ENCODE measurements at places on chromosomes 12 and 14.

DNA sequence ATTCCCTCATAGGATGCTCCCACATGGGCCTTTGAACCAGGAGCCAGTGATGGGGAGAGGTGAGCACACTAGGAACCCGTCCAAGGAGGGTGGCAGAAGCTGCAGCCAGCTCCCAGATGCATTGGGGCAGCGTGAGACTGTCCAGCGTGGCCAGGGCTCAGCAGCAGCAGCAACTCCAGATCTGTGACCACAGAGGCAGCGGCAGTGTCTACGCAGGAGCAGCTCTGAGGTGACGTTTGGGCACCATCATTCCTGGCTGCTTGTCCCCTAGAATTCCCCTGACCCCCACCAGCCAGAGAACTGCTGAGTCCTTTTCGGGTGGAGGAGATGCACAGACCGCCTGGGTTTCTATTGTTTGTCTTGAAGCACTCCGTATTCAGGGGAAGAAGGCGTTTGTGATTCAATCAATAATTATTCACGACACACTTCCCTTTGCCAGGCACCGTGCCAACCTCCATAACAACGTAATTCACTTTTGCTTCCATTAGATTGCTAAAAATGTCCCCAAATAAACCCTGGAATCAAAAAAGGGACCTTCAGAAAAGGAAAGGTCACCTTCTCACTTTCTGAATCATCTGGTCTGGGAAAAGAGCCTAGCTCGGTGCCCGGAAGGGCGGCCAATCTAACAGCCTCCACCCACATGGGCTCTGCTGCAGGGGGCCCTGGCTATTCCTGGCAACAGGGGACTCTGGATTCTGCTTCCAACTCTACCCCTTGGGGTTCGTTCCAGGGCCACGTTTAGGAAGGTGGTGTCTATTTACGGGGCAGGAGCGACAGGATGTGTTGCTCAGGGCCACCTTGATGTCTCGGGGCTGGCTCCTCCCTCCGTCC is 11.4 kb upstream of the BDKRB2 start:
- DNase-seq = no peak

DNA sequence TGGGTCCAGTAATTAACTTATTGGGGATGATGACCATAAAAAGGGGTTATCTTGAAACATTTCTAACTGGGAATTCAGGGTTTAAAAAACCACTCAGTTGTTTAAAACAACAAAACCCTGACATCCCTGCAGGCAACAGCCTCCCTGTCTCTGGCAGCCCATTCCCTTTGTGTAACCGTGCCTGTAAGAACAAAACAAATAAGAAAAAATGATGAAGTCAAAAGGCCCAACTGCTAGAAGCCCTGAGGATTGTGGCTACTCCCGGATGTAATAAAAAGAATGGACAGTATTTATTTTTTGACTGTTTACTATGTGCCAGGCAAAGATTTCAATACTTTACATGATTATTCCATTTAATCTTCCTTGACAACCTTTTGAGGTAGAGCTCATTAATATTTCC is 75.3 kb downstream of the TMCC3 start:
- no peak for DNase-seq

DNA sequence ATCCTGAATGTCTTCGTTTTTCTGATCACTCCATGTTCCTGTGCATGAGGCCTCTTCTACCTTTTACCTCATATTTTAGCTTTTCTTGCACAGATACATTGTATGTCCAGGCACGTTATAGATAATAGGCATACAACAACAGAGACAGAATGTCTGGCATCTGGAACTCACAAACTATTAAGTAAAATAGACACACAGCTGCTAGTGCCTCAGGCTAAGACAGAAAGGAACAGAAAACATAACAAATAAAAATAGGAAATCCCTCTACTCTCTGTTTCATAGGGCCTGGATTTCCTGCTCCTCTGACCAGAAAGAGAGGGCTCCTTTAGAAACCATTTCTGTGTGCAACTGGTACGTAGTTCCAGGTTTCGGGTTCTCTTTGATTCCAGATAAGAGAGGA is 48.6 kb downstream of the ATXN7L3B start:
- no peak for DNase-seq

- DNase-seq = no peak
Observed at GRCh38 chr12:68418137-68418460, 85.9 kb upstream of the MDM1 start.

GRCh38 chr12:65634626-65635331 is 189.5 kb upstream of the HMGA2 start:
- DNase-seq = no peak

GRCh38 chr14:29759521-29760340 is 167.9 kb downstream of the PRKD1 start:
- DNase-seq = no peak

DNA sequence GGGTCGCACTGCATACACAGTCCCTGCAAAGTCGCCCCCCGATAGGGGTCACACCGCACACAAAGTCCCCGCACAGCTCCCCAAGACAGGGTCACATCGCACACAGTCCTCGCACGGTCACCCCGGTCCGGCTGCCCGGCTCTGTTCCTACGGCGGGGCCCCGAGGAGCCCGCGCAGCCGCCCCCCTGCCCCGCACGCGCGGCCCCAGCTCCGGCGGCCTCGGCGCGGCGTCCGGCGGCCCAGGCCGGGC is 300 bp downstream of the SSH1 start:
- DNase-seq = no peak

DNA sequence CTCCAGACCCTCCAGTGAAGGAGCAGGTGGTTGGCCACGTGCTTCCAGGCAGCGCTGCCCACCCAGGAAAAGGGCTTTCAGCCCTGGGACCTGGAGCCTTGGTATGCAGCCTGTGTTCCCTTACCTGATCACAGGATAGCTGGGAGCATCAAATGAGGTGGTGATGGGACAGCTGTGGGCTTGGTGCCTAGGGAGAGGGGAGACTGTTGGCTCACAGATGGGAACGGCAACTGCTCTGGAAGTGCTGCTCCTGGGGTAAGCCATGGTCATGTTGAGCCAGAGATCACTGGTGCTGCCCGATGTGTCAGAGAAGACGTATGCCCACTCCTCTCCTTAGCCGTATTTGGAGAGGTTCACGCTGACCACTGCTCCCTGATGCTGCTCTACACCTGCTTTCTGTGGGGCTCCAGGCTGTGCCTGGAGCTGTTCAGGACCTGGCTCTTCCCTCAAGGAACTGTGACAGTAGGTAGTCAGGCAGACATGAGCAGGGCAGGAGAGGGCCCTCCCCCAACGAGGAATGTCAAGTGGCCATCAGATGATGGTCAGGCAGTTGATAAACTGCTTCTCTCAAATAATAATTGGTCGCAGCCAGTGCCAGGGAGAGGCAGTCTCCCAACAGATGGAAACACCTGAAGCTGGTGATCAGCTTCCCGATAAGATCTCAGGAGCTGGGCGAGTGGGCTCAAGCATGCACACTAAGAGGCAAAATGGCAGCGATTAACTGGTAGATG is 2.8 kb upstream of the CYP46A1 start:
- DNase-seq = peak; percentile 89

DNA sequence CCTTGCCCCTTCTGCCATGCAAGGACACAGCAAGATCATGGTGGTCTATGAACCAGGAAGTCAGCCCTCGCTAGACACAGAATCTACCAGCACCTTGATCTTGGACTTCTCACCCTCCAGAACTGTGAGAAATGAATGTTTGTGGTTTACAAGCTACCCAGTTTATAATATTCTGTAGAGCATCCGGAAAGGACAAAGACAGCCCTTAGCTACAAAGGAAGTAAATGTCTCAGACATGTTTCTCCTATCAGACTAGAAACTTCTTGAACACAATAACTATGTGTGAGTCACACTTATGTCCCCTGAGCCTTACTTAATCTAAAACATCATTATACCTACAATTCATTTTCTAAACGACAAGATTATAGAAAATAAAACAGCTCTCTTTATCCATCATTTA is 176.7 kb downstream of the KLHL28 start:
- no peak for DNase-seq

DNA sequence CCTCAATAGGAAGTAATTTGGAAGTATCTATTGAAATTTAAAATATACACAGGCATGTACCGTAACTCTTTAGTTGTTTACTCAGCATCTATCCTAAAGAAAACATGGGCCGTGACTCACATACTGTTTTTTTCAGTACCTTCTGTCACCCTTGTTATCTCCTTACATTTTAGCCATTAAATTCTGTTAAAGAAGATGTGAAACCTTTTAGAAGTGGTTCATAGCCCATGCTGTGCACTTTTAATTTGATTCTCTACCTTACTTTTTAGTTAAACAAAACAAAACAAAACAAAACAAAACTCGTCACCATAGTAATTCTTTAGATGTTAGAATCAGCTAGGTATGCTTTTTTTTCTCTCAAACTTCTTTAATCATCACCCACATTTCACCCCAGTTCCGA is 494.4 kb upstream of the RGS6 start:
- no peak for DNase-seq

DNA sequence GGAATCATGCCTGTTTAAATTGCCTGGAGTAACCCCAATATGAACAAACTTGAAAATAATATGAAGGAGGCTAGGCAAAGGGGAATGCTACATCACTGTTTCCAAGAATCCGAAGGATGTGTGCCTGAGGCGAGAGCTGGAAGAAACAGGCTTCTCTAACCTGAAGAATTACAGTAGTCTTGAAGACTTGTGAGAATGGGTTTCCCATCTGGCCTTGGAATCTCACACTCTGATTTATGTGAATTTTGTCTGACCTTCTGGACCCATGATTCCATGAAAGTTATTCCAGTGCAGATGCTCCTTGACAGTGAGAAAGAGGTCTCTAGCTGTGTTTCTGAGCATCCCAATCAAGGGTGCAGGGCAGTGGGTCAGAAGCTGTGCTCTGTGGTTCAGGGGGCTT is 122.1 kb upstream of the PARP11 start:
- DNase-seq = no peak

DNA sequence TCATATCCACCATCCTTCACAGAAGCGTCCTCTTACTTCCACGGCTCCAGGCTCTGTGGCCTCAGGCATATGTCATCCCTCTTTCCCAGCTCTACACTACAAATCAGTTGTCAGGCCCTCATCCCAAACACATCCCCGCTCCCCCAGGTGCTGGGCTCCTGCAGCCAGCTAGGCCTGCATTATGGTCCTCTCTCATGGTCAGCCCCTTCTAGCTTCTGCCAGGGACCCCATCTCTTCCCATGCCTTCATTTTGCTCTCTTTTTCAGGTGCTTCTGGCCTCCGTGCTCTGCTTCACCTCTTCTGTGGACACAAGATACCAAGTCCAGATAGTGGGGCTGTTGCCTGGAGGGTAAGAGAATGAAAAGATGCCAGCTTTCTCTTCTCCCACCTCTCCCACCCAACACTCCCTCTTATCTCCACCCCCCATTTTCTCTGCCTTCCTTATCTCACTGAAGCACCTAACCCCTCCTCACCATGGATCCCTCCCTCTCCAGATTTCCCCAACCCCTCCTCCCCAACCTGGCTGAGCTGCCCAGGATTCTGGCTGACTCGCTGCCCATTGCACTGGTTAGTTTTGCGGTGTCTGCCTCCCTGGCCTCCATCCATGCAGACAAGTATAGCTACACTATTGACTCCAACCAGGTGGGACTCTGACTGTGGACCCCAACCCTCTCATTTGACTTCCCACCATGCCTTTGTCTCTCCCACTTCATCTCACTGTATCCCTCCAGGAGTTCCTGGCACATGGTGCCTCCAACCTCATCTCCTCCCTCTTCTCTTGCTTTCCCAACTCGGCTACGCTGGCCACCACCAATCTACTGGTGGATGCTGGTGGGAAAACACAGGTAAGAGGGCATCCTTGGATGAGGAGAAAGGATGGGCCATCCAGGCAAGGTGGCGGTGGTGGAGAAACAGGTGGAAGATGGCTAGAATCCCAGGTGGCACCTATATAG is 10.4 kb downstream of the B4GALNT1 start:
- DNase-seq = no peak

GRCh38 chr12:101221301-101221700 is 11.3 kb upstream of the SLC5A8 start:
- no peak for DNase-seq

DNA sequence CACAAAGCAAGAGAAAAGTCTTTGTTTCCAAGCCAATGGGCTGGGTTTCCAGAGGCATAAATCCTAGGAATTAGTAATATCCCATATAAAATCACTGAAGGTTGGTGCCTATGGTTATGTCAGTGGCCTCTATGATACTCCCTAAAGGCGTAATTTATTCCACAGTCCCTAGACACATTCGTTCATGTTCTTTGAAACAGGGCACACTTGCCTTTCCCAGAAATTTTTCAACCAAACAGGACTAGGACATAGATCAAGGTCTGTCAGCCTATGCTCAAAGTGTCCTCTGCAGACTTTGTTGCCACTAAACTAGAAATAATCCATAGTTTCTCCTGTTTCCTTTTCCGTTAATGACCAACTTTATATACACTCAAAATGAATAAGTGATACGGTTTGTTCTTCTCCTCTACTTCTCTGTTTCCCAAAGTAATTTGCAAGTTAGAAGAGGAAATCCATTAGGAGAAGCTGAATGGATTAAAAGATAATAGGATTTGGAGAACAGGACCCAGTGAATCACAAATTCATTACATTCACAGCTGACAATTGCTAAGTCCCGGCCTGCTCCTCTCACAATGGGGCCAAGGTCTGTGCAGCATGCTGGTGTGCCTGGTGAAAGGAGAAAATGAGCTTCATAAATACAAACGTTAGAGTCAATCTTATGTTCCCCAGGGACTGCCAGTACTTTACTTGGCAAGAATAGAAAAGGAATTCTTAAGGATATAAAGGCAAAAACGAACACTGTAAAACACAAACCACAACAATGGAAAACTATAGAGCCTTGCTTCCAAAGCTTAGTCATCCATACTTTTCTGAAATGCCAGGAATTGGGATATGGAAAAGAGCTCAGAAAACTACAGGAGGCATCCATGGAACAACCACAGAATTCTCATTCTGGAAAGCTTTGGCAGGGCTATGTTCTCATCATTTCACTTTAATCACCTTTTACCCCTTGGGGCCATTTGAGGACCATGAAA is 966.2 kb downstream of the NRXN3 start:
- no peak for DNase-seq
